ENCODE measurements at places on chromosomes 7 and 10.

DNA sequence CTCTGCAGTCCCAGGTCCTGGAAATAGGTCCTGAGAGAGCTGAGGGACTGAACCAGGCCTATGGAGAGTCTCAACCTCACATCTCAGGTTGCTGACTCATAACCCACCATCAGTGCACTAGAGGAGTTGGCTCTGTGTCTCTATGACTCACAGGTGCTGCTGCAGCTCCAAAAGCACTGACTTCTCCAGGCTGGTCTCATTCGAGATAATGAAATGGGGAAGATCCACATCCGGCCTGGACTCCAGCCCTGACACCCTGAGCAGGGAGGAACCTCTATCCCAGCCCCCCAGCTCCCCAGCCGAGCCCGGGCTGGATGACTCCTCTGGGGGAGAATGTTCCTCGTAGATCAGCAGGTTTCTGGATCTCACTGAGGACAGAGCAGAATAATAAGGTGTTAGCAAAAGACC is 35.5 kb upstream of the DGKI start:
- no peak for DNase-seq

DNA sequence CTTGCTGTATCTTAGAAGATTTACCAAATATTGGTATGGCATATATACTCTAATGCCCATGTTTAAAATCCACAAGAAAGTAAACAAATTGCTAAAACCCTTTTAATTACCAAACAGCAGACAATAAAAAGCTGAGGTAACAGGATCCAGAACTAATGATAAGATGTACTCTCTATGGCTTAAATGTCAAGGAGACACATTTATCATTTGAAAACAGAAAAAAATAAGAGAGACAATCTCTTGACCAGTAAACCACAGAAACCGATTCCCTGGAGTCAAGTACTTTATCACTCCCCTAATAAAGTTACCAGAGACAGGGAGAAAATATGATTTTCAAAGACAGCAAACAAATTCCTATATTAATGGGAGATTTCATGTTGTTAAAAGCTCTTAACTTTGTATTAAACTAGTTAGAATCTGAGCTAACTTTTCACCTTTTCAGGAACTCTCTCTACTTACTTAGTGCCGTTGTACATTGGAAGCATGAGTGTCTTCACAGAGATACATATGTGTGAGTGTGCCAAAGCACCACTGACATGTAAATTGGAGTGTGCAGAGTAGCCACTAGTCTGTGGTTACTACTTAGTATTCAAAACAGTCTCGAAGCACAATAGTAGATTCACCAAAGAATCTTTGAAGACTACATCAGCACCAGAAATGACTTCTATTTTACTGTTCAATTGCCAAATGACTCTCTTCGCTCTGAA is 44.2 kb downstream of the TSPAN12 start:
- DNase-seq: no peak

- DNase-seq: no peak
Measured at GRCh38 chr10:95235676-95236067, 41.6 kb downstream of the ACSM6 start.

DNA sequence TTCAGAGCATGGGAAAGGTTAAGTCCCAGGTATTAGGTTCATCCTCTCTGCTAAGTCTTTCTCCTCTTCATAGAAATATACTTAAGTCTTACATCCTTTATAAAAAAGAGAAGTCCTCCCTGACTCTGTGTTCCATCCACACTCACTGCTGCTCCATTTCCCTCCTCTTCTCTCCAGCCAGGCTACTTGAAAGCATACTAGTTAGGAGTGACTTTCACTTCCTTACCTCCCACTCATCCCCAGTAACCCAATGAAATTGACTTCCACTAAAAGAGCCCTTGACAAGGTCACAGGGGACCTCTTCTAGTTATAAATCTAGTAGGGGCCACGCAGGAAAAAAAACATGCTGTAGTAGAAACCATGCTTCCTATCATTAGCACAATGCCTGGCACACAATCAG is 133.1 kb upstream of the AGK start:
- no peak for DNase-seq

GRCh38 chr10:83533290-83533689 is 606.0 kb upstream of the GHITM start:
- DNase-seq: no peak

DNA sequence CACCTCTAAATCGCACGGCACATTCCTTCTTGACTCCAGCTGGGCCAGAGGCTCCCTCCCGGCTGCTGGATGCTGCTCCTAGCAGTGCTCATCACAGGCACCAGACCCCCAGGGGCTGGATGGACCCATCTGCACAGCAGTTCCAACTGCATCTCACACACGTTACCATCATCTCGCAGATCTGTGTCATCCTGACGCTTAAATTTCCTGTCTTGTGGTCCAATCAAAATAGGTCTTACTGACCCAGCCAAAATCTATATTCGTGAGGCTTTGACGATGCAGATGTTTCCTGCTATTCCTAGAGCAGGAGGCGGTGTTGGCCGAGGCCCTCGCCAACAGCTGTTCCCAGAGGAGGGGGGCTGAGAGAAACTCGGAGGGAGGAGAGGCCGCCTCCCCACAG is 108.0 kb downstream of the MKI67 start:
- no peak for DNase-seq

- DNase-seq: peak; percentile 34
Measured at GRCh38 chr7:157432957-157433576, 96.3 kb downstream of the DNAJB6 start.

GRCh38 chr10:62022830-62023229 is 121.3 kb downstream of the ARID5B start:
- no peak for DNase-seq

GRCh38 chr10:105611244-105611798 is 970.2 kb downstream of the SORCS3 start:
- no peak for DNase-seq

DNA sequence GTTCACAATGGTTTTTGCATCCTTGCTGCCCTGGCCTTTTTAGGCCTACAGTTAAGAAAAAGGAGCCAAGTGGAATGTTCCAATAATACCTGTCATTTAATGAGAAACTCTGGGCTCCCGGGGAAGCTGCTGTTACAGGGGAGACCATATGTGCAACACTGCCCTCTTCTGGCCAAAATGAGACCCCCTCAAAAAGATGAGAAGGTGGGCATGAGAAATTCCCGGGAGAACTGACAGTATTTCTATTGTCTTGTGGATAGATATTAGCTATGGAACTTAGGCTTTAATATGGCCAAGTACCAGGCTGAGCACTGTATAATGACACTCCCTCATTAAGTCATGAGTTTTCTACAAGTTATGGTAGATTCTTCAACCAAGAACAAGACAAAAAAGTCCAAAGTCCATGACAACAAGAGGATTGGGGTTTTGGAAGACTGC is 99.4 kb downstream of the CCDC3 start:
- peak; percentile 5 for DNase-seq

GRCh38 chr7:140654109-140654387 is 13.4 kb upstream of the DENND2A start:
- DNase-seq: no peak

DNA sequence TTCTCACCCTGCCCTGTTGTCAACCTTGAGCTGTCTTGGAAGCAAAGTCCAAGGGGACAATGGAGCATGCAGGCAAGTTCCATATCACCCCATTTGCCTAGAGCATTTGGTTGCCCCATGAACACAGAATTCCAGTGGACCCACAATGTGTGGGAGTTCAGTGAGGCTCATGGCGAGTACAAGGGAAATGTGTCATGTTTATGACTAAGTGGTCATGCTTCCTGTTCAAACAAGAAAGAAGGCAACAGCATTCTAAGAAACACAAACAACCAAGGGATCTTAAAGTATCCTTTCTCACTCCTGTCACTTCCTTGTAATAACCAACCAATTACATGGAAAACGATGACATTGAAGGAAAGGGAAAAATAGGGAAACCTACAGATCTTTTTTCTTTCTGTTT is 513.0 kb downstream of the INHBA start:
- no peak for DNase-seq

GRCh38 chr10:26556748-26557640 is 118.9 kb downstream of the APBB1IP start:
- peak; percentile 6 for DNase-seq

GRCh38 chr7:95105627-95106026 is 198.2 kb downstream of the PPP1R9A start:
- DNase-seq: no peak

DNA sequence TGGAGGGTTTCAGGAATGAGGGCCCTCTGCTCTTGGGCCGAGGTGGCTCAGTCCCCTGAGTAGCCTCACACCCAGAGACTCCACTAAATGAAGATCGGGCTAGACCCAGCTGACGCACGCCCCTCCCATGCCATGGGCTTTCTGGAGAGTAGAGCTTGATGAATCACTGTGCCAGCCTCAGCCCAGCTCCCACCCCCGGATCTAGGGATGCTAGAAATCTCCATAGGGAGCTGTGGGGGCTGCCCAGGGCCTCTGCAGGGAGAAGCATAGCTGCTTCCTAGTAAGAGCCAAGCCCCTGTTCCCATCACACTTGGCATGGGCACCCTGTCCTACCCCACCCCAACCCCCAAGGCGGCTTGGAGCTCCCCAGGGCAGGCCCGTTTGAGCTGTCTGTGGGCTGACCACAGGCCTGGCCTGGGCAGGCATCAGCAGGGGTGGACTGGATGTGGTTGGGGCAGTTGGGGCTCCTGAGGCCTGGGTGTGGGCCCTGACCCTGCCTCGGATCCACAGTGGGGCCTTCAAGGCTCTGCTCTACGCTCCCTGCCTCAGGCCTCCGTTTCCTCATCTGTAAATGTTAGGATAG is 121.2 kb downstream of the ZMIZ1 start:
- DNase-seq: no peak

GRCh38 chr10:94307046-94307615 is 55.6 kb downstream of the NOC3L start:
- no peak for DNase-seq

GRCh38 chr10:23892296-23892695 is 316.6 kb upstream of the KIAA1217 start:
- DNase-seq: no peak

DNA sequence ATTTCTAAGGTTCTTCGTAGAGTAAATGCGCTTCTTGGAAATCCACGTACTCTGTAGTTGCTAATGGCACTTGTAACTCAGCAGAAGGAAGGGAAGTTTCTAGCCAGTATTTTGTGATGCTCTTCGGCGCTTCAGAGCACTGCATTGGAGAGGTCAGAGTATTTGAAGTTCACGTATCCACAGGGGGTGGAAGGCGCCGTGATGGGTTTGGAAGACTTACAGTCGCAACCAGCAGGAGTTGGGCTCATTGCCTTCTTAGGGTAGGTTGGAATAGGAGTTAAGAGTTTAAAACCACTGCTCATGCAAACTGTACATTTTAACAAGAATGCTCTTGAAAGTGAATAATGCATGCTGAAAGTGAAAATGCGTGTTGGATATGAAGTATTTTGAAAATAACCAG is 49.1 kb downstream of the SHH start:
- no peak for DNase-seq

- DNase-seq: no peak
Measured at GRCh38 chr10:132837905-132838304, 52.0 kb upstream of the NKX6-2 start.

GRCh38 chr7:43954524-43955228 is 28.4 kb downstream of the UBE2D4 start:
- no peak for DNase-seq

DNA sequence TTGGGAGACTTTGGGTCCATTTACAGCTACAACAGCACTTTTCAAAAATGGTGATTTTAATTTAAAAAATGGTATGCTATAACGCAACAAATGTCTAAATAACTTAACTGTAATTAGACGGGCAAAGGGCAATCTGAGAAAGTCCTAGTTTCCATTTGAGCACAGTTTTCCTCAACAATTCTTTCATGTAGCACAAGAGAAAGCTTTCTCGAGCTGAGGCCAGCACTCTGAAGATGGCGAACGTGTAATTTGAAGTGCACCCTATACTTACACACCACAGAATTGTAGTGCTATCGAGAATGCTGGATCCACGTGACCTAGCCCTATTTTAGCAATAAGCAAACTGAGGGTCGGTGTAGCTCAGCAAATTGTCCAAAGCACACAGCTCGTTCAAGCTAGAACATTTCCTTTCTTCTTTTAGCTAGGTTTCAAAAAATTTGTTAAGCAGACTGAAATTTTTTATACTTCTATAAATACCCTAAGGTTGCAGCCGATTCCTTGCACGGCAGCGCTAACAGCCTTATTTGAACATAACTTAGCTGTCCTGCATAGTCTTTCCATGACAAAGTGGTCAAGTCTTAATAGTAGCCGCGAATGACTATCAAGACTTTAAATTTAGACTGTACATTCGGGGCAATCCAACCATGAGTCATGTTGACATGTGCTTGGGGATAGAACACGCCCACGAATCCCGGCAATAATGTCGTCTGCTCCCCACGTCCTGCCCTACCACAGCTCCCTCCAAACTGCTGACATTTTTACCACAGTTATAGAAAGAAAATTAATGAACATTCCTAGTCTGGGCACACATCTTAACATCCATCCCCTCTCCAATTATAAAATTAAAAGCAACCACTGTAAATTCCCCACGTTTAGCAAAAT is 10.0 kb downstream of the KLF6 start:
- DNase-seq: no peak

DNA sequence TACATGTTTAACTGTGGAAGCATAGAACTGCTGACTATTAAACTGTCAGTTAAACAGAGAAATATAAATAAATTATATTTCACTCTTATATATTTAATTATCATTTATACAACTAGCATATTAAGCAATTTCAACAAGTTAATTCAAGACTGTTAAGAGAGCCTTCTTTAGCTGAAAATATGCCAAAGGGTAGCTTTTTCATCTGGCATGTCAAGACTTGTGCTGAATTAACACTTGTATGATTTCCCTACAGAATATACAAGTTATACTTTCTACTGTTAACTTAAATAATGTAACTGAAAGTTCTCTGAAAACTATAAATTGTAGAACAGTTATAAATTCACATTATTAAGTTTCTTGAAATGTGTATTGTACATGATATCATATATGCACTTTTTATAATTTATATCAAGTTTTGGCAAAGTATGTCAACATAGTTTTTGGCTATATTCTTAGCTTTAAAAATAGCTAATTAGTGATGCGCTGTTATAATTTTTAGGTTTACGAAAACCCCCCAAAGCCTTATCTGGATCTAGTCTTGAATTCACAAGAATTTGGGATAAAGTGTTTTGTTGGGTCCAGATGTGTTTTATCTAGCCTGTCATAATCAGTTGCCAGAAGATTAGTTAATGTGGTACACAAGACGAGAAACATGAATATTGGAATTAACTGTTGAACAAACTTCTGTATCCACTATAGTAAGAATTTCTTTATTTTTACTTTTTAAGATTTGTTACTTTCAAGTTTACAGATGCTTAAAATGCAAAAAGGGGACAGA is 231.1 kb upstream of the FOXP2 start:
- DNase-seq: no peak

DNA sequence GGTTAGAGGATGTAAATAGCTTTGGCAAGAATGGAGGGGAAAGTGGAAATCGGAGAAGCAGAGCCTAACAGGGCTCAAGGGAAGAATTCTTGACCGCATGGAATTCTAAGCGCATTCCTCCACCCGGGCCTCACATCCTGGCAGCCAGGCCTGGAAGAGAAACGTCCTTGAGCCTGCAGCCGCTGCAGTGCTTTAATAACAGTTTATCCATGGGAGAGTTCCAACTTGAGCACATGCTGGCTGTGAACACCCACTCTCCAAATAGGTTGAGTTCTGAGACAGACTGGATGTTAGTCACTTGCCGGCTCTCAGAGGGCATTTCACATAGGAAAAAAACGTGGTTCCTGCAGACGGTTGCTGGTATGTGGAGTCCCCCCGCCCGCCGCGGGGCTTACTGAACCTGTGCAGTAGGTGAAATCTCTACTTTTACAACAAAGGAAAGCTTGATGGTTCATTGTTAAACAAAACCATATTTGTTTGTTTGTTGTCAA is 61.4 kb upstream of the STEAP1B start:
- no peak for DNase-seq

GRCh38 chr7:121006711-121007315 is 18.3 kb downstream of the CPED1 start:
- no peak for DNase-seq

- DNase-seq: no peak
Measured at GRCh38 chr10:4851846-4852245, 25.8 kb downstream of the AKR1E2 start.

Data from stimulated activated CD4-positive, alpha-beta T cell treated with anti-CD3 and anti-CD28 coated beads, TNF-alpha, amount 100 ng/mL, for 4 hours (primary cell).